ENCODE measurements at places on chromosomes 4 and X.

DNA sequence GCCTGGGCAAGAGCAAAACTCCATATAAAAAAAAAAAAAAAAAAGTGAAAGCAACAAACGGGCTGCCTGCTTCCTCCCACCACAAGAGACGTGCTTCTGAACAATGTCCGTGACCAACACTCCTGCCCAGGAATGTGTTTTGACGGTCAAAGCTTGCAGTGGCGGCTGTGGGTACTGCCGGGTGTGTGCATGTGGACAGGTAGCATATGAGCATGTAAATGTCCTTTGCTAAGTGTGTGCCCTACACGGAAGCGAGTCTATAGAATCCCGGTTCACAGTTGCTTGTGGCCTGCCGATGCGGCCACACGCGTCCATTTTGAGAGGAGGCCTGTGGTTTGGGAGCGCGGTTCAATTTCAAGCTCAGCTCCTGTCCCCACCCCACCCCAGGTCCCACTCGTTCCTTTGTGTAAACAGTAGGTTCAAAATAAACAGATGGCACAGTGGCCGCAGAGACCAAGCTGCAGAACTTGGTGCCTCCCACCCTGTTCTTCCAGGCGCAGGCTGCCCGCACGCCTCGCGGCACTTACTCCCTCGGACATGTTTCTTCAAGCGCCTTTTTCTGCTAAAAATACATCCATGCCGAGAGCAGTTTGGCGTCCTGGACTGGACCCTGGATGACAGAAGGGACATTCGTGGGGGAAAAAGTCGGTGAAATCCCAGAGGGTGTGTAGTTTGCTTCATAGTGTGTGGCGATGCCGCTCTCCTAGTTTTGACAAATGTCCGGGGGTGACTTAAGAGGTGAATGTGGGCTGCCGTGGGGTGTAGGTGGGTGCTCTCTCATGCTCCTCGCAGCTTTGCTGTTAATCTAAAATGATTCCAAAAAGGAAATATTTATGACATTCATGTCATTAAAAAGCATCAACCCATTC is 11.5 kb upstream of the NKX1-1 start:
- no peak for DNase-seq

DNA sequence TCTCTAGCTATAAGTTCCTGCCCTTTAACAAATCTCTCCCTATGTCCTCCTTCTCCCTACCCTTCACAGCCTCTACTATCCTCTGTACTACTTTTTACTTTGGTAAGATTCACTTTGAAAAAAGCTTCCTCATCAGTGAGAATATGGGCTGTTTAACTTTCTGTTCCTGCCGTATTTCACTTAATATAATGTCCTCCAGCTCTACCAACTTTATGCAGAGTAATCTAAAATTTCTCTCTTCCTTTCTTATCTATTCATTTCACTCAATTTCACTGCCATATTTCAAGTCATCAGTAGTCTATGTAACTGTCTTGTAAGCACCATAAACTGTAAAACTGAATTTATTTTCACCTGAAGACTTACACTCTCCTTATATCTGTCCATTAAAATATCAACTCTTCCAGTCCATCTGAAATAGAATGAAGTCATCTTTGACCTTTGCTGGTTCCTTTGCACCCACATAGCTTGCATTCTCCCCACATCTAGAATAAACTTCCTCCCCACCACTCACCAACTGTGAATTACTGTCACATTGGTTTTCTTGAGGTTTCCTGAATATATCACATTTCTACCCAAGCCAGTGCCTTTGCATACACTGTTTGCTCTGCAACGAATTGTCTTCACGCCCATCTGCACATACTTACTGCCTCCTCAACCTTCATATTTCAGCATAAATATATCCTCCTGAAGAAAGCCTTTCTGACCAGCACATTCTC is 54.6 kb downstream of the ARAP2 start:
- DNase-seq, result peak; percentile 54

- no peak for DNase-seq
Measured at GRCh38 chrX:8374041-8374825, 90.4 kb upstream of the VCX3B start.

DNA sequence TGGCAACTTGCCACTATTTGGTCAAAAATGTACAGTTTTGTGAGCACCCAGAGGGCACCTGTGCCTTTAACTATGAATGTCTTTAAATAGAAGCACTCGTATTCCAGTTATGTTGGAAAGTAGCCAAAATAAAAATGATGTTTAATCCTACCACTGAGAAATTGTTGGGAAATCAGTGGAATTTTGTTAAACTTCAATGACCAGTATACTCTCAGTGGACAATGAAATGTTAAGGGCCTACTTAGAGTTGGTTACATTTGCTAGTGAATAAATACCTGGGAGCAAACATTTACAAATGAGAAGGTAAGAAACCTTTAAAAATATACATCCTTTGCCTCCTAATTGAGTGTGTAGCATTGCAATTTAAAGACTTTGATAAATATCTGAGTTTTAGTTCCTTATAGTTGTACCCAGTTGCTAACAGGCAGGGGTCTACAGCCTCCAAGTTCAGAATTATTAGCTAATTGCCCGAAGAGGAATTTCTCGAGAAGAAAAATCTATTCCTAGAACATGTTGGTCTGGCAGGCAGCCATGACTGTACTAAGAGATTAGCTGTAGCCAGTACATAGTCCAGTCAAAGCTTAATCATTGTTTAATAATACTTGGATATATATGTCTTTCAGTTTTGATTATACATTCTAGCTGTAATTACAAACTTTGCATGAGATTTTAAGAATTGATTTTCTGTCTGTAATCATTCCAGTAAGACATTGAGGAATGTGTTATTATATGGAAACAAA is 93.2 kb downstream of the IL1RAPL2 start:
- no peak for DNase-seq

- DNase-seq, result no peak
Measured at GRCh38 chr4:148068065-148068911, 336.4 kb downstream of the ARHGAP10 start.

- DNase-seq, result peak; percentile 56
Measured at GRCh38 chrX:107659768-107660167, 31.5 kb downstream of the PRPS1 start.

- no peak for DNase-seq
Measured at GRCh38 chr4:109545401-109545800, 14.6 kb upstream of the MCUB start.

DNA sequence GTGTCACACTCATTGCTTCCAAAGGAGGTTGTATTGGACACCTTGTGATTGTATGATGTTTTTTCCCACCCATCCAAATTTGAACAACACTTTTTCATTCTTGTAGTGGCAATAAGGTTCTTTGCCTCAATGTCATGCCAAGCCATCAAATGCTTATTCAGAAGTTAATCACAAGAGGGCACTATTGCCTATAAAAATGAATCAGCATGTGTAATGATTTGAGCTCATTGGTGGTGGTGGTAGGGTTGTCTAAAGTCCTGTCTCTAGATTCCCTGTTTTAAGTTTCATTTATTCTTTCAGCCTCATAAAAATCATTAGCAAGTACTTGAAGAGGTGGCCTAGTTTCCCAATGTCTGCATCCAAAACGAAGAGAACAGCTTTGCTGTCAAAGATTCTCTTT is 37.0 kb downstream of the IRS4 start:
- no peak for DNase-seq

DNA sequence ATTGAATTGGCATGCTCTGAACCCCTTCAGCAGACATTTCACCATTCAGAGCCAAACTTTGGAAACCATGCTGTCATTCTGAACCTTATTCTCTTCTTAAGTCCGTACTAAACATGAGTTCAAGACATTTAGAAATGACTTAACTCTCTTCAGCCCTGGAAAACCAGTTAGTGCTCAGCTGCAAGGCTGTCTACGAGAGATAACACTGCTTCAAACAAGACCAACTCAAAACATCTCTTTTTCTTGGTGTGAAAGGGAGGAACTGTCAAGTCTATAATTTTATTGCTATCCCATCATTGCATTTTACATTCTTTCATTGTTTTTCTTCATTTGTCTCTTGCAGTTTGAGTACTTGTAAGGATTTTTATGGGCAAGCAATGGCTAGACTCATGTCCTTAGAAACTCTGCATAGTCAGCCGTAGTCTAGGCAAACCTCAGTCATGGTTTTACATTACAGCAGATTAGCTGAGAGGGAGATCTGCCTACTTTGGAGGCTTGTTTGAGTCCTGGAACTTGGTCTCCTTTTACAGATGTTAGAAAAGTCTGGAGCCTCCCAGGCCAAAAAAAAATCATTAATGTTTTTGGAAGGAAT is 120.6 kb upstream of the JADE1 start:
- no peak for DNase-seq

DNA sequence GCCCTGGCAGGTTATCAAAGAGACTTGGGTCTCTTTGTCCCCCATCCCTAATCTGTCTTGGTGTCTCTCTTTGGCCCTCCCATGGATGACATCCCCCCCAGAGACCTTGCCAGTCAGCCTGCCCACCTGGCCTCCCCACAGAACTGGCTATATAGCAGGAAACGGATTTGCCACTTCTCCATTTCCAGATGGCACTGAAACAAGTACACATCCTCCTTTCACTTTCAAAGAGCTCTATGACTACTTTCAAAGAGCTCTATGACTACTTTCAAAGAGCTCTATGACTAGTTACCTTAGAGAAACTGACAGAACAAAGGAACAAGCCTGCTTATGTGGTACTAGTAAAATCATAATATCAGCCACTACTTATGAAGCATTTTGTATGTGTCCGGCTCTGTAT is 175.3 kb downstream of the MAML3 start:
- peak; percentile 11 for DNase-seq

- DNase-seq, result no peak
Measured at GRCh38 chrX:71928856-71929255, 18.2 kb downstream of the NHSL2 start.

DNA sequence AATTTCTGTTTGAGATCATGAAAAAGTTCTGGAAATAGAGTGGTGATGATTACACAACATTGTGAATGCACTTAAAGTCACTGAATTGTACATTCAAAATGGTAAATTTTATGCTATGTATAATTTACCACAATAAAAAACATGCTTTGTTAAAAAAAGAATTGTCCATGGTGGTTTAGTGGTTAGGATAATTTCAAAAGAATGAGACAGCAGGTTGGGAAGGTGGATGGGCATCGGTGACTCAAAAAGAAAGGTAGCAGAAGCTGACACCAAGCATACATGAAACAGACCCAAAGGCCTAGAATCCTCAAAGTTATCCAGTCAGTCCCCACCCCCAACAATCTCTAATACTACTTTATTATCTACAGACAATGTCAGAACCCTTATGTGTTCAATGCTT is 91.1 kb downstream of the MSN start:
- no peak for DNase-seq

GRCh38 chr4:159899596-159899995 is 796.7 kb downstream of the RAPGEF2 start:
- no peak for DNase-seq

DNA sequence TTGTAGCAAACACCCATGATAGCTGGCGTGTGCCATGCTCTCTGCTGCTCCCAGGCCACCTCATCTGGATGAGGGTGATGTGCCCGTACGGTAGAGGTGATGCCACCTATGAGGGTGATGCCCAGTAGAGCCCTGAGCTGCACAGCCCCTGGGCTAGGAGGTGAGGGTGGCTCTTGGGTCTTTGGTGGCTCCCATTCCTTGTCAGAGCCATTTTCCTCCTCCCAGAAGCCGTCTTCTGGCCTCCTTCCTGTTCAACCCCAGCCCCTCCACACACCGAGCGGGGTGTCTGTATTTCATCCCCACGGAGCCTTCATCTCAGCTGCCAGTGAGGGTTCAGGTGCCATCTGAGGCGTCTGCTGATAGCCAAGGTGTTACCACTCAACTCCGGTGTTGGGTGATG is 12.0 kb upstream of the TNIP2 start:
- DNase-seq, result no peak

- no peak for DNase-seq
Measured at GRCh38 chrX:120791013-120791643, 84.5 kb downstream of the CT47B1 start.

- DNase-seq, result no peak
Measured at GRCh38 chrX:134558133-134558532, 98.2 kb downstream of the HPRT1 start.

GRCh38 chr4:5928274-5928673 is 35.4 kb upstream of the CRMP1 start:
- no peak for DNase-seq

DNA sequence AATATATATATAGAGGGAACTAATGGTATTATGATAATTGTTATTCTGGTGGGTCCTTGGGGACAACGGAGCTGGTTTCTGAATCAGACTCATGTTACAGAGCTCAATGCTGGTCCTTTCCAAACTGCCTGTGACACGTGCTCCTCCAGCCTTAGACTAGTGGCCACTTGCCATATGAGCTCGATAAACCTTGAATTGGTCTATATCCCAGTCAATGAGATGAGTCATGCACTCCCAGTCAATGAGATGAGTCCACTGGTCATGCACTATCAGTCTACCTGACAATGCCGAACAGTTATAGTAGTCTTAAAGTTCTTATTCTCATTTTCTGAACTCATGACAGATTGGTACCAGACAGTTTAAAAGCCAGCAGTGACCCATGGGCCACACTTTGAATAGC is 325.2 kb downstream of the LDB2 start:
- no peak for DNase-seq

DNA sequence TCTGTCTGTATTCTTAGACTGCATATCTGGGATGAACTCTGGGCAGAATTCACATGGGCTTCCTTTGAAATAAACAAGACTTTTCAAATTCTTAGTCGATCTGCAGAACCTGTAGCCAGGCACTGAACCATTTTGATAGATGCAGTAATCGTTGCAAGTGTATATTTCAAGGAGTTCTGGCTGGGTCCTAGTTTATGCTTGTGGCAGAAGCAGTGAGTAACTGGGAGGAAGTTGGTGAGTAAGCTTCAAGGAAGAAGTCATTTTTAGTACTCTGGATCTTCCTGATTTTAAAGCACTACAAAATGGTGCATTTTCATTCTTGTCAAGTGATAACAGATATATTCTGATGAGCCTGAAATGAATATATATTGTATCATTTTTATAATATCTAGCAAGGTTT is 9.5 kb downstream of the HPRT1 start:
- DNase-seq, result no peak

DNA sequence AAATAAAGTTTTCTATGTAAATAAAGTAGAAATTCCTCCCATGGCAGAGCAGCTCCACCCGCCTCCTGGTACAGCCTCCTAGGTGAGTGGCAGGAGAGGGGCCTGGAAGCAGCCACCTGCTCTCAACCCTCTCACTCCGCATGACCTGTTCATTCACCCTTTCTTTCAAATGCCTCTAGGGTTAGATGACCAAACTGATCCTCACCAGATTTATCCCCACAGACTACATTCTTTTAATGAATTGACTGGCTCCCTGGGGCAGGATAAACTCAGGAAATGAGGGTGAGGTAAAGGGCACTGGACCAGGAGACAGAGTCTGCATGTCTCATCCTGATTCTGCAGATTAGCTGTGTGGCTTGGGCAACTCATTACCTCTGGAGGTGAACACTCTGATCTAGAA is 32.6 kb upstream of the NKX6-1 start:
- no peak for DNase-seq

GRCh38 chr4:95545546-95545945 is 3.2 kb downstream of the UNC5C start:
- DNase-seq, result no peak

DNA sequence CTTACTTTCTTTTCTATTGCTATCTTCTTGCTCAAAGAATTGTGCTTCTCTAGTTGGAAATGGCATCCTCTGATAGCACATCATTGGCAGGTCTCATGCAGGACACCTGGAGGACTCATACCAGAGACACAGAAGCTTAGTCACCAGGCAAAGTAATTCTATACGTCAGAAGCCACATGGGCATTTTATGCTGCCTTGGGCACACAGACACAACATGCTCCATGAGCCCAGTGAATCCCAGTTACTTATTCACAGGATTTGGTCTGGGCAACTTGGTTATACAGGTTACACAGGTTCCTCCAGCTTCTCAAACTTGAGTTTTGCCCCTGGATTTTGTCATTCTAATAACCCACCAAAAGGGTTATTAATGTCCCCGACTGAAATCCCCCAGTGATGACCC is 7.1 kb downstream of the RASSF6 start:
- DNase-seq, result no peak

GRCh38 chr4:6926681-6927478 is 17.3 kb downstream of the TBC1D14 start:
- DNase-seq, result peak; percentile 70

All from CD4-positive, alpha-beta T cell treated with Interleukin-12 subunit alpha and Interleukin-12 subunit beta, for 1 hour (primary cell).